ENCODE measurements at places on chromosomes 2 and 18.

DNA sequence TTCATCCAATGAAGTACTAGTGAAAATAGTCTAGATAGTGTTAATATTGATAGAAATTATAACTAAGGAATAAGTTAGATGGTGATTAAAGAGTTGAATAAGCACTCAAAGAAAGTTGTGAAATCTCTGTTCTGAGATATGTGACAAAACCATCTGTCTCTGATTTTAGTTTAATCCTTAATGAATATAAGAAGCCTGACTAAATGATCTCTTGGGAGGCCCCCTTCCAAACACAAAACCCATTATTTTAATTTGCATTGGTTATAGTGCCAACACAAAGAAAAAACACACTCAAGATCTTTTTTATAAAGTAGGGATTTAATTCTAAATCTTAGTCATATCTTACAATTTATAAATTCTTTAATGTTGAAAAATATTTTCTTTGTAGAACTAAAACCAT lies 34.0 kb downstream of the SCN2A start:
- DNase-seq: no peak

DNA sequence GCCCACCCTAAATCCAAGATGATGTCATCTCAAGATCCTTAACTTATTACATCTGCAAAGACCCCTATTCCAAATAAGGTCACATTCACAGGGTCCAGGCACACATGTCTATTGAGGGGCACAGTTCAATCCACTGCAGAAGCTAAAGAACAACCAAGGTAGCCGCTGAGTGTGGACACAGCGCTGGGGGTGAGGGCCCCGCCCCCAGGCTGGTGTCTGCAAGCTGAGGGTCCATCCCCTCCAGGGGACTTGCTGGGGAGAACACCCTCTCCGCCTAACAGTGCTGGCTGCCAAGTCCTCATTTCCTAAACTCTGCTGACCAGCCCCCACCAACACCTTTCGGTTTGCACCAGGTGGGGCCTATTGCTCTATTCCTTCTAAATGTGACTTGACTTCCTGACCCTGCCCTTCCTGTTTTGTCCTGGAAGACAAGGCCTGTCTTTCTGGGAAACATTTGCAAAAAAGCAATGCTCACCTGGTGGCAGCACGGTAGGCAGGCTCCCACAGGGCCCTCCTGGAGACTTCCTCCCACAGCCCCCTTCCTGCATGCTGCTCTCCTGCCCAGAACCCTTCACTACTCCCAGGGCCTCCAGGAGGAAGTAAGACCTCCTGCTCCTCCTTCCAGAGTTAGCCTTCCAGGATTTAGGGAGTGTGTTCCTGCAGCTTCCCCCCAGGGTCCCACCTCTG lies 24.4 kb upstream of the TEX44 start:
- DNase-seq: no peak

DNA sequence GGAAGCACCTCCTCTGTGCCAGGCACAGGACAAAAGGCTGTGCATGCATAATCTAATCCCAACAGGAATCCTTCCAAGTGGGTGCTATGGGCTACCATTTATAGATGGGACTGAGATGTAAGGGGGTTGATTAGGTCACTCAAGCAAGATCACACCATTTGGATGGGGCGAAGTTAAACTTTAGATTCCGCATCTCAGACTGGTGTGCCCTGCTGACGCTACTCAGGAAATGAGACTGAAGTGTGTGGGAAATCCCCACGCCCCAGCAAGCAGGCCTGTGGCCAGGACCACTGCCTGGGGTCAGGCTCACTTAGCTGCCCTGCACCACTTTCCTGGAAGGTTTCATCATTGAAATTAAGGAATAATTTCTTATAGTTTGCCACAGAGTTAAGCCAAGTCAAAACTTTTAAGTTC lies 70.5 kb upstream of the PPP1CB start:
- DNase-seq: no peak

DNA sequence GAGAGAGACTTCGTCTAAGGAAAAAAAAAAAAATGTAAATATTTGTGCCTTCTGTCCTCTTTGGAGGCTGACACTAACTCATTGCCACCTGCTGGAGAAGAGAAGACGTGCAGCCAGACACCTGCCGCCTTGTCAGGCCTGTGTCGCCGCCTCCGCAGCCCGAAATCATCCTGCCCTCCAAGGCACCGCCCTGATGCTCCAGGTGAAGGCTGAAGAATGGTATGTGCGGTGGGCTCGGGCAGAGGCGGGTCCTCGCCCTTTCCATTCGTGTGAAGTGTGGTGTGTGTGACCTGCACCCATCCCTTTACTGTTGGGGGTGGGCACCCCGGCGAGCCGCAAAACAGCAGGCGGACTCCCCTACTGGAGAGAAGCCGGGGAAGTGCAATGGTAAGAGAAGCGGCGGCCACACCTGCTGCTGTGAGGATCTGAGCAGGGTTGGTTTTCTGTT lies 60.4 kb downstream of the FAM161A start:
- peak; percentile 47 for DNase-seq

DNA sequence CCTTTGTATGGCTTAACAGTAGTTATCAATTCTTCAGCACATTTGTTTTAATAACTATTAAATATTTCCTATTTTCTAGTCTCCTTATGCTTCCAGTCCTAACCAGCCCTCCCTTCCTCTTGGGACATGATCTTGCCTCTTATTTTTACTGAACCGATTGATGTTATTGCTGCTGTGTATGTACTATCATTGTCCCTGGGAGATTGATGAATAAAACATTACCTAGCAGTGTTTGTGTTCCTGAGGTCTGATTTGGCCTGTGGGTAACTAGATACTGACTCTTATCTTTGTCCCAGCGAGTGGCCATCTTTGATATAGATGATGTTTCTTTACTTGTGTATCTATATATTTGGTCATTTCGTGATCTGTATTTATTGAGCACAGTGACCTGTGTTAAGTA lies 192.9 kb downstream of the BABAM2 start:
- DNase-seq: no peak

DNA sequence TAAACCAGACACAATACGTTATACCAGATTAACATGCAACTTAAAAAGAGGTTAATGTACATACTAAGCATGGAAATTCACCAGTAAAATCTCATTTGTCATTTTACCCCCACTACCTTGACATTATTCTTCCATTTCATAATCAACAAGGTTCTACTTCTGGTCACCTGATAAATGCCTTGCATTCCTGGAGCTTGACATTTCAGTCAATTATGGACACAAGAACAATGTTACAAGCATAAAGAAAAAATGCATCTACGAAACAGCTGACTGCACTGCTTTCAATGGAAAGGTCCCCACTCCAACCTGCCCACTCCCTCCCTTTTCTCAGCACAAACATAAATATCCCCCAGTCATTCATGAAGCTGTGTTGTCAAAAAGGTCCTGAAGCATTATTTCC lies 31.4 kb downstream of the ARL5A start:
- DNase-seq: no peak

GRCh38 chr2:54560146-54560881 lies 104.2 kb downstream of the SPTBN1 start:
- peak; percentile 67 for DNase-seq

- no peak for DNase-seq
Measured at GRCh38 chr2:39435234-39435633, 1.9 kb downstream of the MAP4K3 start.

DNA sequence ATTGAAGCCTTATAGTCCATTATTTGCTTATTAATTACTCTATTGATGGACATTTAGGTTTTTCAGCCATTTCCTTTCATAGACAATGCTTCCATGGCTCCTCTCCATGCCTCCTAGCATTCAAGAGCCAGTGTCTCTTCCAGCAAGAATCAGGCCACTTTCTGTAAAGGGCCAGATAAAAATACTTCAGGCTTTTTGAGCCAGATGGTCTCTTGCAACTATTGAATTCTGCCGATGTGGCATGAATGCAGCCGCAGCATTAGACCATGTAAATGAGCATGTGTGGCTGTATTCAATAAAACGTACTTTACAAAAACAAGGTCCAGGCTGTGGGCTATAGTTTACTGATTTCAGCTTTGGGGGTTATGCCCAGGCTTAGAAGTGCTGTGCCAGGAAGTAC lies 38.5 kb downstream of the TRAF3IP1 start:
- no peak for DNase-seq

Data from right forelimb (tissue), 1 donor.